ENCODE measurements at places on chromosomes 6 and 20.
A peak's percentile ranks its signal among the peaks of the same experiment; 100 is the strongest.

DNA sequence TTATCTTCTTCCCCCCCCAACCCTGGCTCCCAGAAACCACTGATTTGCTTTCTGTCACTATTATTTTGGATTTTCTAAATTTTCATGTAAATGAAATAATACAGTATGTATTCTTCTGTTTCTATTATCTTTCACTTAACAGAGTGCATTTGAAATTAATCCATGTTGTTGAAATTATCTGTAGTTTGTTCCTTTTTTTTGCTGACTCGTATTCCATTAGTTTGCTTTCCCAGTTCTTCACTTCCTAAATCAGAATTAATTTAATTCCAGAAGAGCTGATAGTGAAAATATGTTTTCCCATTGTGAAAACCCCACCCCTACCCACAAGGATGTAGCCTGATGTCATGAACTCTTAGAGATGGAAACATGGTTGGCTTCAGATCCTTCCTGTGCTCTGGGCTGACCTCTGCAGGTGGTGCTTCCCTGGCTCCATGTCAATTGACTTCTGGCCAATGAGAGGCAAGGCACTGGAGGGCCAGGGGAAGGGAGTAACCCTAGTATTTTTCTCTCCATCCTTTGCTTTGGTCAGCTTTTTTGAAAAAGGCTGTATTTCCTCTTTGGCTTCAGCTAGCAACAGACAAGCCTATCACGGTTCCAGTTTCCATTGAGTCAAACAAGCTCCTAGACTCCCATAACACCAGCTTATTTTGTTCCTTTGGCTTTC, 244.4 kb upstream of the HSF2 start:
- DNase-seq = no peak

DNA sequence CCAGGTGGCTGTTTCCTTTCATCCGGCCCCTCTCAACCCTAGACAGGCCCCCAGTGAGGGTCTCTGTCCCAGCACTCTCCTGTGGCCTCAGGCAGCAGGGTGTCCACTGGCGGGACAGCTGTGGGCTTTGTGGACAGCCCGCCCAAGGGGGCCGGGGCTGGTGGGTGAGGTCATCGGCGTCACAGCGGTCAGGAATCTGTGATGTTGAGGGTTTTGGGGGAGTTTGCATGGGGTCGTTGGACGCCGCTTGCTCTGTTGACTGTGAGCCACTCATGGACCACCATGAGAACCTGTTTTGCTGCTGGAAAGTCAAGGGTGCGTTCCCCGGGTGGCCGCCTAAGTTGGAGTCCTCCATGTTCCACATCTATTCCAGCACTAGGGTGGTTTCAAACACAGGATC, 146.4 kb downstream of the DTNBP1 start:
- DNase-seq = no peak

DNA sequence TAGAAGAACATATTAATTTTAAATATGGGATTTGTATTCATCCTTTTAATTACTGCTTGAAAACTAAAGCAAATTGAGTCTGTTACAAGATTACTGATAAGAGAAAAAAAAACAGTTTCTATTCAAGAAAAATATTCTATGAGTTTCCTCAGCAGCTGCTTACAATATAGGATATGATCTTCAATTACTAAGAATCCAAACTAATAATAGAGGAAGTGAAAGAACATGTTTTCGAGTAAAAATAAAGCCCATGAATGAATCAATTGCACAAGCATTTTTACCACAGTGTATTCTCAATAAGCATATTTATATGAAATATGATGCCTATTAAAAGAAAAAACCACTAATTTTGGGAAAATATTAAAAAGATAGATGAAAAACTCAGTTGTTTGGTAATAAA, 63.4 kb downstream of the AHI1 start:
- DNase-seq = no peak

DNA sequence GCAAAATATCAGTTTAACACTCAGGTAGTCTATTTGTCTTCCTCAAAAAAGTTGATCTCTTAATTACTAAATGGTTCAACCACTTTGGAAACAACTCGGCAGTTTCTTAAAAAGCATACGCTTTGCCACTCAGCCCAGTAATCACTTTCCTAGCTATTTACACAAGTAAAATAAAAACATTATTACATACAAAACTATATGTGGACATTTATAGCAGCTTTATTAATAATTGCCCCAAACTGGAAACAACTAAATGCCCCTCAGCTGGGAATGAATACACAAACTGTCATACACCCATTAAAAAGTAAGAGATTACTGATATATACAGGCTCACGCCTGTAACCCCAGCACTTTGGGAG, 7.4 kb downstream of the EEF1A1 start:
- DNase-seq = no peak

DNA sequence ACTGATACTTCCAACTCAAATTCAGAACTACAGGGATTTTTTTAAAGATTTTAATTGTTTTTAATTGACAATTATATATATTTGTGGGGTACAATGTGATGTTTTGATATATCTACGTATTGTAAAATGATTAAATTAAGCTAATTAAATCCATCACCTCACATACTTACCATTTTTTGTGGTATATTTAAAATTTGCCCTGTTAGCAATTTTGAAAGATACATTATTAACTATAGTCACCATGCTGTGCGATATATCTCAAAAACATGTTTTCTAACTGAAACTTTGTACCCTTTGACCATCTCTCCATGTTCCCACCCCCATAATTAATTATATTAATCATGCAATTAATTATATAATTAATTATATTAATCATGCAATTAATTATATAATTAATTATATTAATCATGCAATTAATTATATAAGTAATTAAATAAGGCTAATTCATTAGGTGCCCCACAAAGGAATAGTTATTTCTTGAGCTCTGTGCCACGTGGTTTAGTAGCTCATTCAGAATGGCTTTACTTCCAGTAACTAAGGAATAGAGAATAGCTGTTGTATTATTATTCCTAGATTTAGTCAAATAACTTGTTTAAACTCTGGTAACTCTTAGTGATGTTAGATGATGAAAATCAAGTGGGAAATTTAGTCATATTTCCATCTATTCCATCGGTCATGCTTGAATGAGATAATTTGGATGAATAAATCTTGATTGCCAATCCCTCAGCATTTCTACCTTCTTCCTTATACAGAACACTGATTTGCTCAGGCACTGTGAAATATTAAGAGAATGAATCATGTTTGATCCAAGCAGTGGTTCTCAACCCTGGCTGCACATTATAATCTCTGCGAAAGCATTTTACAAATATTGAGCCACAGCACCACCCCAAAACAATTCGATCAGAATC, 25.1 kb downstream of the LOC128125822 start:
- no peak for DNase-seq

DNA sequence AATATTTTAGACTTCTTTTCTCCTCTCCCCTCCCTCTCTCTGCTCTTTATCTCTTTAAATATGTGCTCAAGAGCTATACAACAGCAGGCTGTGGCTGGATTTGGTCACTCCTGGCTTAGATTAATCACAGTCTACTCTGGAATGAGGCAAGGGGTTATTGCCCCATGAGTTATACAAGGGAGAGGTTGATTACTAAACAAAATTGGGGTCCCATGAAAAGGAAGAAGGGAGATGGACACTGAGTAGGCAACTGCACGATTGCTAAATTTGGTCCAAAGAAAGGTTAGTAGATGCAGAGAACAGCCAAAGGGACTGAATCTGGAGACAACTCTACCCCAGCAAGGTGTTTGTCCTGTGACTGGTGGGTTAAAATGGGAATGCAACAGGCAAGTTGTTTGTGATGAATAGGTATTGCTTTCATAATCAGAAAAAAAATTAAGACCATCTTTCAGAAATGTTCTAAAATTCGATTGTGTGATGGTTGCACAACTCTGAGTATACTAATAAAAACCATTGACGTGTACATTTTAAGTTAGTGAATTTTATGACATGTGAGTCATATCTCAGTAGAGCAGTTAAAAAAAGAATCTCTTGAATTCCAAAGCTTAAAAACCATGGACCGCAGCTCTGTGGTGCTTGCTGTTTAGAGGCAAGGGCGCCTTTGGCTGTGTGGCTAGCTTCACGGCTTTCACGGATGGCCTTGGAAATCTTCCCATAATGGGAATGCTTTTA, 57.1 kb downstream of the KIZ start:
- no peak for DNase-seq

DNA sequence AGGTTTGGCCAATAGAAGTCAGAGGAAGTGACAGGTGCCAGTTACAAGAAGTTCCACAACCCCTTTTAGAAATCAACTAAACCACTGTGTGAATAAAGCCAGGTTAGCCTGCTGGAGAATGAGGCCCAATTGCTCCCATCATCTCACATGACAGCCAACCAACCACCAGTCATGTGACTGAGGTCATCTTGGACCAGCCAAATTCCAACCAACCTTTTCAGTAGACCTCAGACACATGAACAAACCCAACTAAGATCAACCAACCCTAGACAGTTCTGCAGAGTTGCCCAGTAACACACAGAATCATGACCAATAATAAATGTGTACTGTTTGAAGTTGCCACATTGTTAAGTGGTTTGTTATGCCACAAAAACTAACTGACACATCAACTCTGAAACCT, 44.6 kb upstream of the GGTLC1 start:
- DNase-seq = no peak

DNA sequence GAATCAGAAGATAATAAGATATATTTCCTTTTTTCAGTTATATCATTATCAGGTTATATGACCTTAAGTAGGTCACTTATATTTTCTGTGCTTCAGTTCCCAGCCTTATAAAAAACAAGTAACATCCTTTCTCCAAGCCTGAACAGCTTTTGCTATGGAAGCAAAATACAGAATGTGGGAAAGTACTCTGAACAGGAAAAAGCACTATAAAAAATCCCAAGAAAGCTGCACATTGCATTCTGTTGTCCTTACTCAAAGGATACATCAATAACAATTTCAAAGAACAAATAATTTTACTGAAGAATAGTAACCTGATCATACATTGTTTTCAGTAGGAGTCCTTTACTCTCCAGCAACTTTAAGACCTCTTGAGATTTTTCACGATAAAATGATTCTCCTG, 56.4 kb downstream of the SLC35A1 start:
- no peak for DNase-seq

DNA sequence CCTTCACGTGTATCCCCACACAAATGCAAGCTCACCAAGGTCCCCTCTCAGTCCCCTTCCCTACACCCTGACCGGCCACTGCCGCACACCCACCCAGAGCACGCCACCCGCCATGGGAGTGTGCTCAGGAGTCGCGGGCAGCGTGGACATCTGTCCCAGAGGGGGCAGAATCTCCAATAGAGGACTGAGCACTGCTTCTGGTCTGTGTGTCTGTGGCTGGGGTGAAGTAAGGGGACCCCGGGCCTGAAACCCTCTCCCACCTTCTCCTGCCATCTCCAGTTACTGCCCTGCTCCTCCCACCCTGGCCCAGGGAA, 8.3 kb downstream of the MYL9 start:
- no peak for DNase-seq

DNA sequence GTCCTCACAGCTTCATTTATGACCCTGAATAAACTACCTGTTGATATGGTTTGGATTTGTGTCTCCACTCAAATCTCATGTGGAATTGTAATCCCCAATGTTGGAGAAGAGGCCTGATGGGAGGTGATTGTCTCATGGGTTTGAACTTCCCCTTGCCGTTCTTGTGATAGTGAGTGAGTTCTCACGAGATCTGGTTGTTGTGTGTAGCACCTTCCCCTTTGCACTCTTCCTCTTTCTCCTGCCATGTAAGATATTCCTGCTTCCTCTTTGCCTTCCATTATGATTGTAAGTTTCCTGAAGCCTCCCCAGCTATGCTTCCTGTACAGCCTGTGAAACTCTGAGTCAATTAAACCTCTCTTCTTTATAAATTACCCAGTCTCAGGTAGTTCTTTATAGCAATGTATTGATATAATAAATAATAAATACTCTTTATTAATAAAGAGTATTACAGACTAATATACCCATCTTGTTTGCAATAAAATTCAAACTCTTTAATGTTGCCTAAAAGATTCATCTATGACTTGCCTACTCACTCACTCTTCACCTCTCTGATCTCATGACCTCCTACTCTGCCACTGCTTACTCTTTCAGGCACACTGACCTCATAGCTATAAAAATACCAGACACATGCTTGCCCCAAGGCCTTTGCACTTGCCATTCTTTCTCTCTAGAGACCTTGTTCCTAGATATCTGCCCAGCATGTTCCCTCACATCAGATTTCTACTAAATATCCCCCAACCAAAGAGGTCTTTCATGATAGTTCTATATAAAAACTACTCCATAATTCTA, 256.4 kb upstream of the MARCKS start:
- DNase-seq = peak; percentile 71

GRCh38 chr20:61661025-61661424, 404.7 kb downstream of the TAF4 start:
- DNase-seq = no peak

All from HL-60 (cell line).